ENCODE measurements at places on chromosomes 3 and 15.

GRCh38 chr3:189368384-189368783 lies 196.6 kb downstream of the TPRG1 start:
- no peak for DNase-seq

- DNase-seq = no peak
These were observed 2.8 kb downstream of the UBE2E1 start for GRCh38 chr3:23808525-23808924.

- DNase-seq = no peak
These were observed 618.0 kb downstream of the CADM2 start for GRCh38 chr3:85576697-85577200.

DNA sequence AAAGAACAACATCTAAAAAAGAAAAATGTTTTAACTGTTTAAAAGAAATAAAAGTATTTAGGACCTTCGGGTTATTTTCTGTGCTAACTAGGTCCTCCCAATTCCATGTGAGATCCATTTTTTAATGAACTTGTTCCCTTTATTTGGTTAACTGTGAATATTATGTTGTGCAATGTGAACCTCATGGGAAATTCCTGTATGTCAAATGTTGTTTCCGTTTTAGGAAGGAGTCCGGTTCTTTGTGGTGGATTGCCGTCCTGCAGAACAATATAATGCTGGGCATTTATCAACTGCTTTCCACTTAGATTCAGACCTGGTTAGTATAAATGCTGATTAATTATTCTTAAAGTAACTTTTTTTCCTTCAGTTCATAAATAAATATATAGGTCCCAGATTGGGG lies 35.5 kb upstream of the NIT2 start:
- no peak for DNase-seq

- DNase-seq = no peak
These were observed 54.5 kb downstream of the MRPS25 start for GRCh38 chr3:15010664-15011063.

DNA sequence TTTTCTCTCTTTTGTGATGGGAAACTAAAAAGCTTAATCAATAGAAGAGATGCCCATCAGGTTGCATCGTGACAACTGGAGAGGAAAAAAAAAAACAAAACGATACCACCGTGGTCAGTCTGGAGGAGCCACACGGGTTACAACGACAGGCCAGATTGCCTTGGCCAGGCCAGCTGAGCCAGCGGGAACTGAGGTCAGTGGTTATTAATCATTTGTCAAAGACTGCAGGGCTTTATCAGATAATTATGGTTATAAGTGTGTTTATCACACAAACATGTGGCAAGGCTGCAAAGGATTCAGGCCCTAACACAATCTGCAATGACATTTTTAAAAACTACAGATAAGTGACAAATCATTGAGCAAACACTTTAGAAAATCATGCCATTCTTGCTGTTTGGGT lies 135.0 kb upstream of the FAM3D start:
- DNase-seq = no peak

DNA sequence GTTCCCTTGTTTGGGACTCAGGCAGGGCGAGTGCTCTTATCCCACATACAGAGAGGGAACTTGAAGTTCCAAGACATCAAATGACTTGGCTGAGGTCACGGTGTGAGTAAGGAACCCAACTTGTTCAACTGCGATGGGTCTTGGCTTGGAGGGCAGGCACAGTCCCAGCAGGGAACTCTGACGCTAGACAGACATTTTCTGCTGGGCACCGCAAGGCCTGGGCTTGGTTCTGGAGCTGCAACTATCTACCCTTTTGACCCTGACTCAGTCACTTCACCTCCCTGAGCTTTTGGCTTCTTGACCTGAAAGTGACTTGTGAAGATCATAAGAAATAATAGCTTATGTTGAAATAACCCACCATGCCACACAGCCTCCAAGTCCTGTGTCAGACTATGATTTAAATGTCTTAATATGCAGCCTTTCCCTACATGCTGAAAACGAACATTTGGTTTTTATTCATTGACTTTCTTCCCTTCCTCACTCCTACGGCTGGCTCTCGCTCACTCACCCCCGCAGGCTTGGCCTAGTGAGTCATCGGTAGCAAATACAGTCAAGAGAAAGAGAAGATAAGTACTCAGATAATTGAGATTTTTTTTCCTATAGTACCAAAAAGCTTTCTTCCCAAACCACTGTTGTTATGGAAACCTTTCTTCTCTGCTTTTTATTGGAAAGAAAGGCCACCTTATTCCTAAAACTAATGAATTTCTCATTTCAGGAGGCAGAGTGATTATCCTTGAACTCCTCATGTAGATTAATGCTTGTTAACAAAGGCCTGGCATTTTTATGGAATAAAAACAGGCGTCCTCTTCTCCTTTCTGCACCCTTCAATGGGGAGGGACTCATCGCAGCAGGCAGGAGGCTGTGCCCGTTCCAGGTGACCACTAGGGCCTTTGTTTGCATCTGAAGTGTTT lies 178.4 kb downstream of the ATP10A start:
- DNase-seq = no peak

DNA sequence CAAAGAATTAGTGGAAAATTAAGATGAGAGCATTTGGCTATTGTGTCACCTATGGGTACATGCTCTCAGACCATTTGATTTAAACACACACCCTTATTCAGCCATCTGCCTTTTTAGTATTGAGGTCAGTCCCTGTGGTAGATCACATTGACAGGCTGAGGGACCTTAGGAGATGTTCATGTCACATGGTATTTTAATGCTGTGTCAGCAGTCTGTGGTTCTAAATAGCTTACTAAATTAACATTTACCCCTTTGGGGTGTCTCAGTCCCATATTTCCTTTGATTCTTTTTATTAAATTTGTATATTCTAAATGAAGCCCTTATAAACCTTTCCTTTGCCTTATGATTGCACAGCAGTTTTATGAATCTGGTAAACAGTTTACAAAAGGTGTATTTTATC lies 2.3 kb downstream of the RBM5 start:
- DNase-seq = no peak

DNA sequence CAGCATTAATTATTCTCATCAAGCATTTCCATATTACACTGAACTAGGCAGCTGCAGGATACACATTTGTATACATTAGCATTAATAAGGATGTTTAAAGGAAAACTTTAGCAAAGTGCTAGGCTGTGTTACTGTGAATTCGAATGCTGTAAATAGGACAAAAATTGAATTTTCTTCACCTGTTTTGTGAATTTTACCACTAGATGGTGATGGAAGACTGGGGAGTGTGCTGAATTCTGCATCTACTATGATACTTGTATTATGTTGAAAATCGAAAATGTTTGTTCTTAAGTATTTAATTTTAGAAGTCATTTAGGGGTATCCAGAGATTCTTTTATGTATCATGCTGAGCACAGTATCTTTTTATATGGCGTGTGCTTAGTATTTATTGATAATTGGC lies 12.3 kb upstream of the P2RY14 start:
- no peak for DNase-seq

DNA sequence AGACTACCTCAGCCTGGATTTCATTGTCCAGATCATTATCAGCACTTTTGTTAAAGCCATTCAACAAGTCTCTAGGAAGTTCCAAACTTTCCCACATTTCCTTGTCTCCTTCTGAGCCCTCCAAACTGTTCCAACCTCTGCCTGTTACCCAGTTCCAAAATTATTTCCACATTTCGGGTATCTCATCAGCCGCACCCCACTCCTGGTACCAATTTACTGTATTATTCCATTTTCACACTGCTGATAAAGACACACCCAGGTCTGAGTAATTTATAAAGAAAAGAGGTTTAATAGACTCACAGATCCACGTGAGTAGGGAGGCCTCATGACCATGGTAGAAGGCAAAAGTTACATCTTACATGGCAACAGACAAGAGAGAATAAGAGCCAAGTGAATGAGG lies 1198.3 kb upstream of the ALCAM start:
- no peak for DNase-seq

- DNase-seq = no peak
These were observed 36.0 kb upstream of the PPARG start for GRCh38 chr3:12252889-12253288.

GRCh38 chr15:87639305-87640011 lies 617.1 kb downstream of the NTRK3 start:
- DNase-seq = no peak

DNA sequence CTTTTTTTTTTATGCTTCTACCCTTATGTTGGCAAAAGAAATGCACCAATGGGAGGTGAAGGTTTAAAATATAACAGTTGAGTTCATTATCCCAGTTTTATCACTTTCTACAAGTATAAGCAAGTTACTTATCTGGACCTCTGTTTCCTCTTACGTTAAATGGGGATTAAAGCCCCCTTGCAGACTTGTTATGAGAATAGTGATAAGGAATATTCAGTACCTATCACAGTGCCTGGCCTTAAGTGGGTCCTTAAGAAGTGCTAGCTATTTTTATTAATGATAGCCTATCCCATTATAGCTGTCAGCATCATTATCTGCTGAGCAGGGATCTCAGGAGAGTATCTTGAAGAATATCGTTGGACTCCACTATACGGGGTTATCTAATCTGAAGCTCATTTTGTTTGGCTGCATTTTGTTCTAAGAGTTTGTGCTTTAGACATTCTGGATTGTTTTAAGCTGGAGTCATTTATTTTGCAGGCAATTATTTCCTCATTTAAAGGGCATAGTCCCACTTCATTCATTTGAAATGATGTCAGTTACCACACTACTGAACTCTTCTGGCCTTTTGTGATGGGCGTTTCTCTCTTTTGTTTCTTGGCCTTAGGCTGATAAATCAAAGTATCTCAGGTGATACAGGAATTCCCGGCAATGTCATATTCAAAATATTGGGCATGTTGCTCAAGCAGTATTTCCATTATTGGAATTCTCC lies 28.8 kb downstream of the RAB8B start:
- DNase-seq = no peak

GRCh38 chr15:85828126-85828525 lies 33.4 kb upstream of the KLHL25 start:
- DNase-seq = no peak

DNA sequence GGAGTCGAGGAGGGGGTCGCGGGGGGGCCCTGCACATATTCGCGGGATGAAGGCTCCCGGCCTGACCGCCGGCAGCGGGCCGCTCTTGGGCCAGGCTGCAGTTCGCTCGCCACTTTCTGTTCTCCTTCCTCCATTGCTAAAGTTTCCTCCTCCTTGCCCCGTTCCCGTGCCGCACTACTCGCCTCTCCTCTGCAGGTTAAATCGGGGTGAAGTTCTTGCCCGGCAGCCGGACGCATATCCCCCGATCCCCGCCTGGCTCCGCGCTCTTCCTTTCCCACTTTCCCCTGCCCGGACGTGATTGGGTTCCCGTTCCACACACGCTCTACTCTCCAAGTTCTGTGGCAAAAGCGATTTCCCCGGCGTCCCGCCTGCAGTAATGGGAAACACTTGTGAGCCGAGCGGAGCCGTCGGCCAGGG lies 556 bp downstream of the CRYBG3 start:
- no peak for DNase-seq

DNA sequence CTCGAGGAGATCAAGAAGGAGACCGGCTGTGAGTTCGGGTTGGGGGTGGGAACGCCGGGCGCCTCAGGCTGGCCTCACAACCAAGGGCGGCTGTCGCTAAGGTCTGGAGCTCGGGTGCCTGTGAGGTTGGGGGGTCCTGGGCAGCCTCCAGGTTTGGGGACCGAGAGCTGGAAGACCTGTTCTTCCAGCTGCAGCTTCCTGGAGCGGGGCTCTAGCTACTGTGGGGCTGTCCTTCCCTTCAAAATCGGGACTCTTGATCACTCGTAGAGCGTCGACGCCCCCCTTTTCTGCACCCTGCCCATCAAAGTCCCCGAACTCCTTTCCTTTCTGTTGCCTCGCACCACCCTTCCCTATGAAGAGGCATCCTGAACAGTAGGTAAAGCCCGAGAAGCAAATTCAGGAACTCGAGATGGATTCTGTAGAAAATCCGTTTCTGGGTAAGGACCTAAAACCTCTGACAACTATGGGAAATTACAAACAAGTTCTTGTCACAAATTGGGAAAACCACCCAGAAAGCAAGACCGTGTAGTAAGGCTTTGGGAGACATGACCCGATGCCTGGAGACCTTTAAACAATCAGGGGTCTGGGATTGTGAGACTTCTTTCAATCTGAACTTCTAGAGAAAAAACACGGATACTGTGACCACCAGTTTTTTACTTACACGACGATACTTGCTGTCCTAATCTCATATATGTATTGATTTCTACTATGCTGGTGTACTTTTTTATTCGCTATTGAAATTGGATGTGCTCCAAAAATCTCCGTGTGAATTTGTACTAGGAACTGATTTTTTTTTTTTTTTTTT lies 556 bp downstream of the CHP1 start:
- no peak for DNase-seq

GRCh38 chr3:142931222-142931621 lies 32.3 kb downstream of the PAQR9 start:
- no peak for DNase-seq
